ENCODE measurements at places on chromosomes 11 and 22.

- DNase-seq, result no peak
These were observed 82.0 kb upstream of the ARHGAP32 start for GRCh38 chr11:129273944-129274711.

- no peak for DNase-seq
These were observed 209.0 kb downstream of the RAB38 start for GRCh38 chr11:87966216-87966615.

- DNase-seq, result no peak
These were observed 1.7 kb upstream of the EIF4ENIF1 start for GRCh38 chr22:31491218-31491962.

- no peak for DNase-seq
These were observed 6.5 kb downstream of the ANKRD42 start for GRCh38 chr11:83200035-83200434.

DNA sequence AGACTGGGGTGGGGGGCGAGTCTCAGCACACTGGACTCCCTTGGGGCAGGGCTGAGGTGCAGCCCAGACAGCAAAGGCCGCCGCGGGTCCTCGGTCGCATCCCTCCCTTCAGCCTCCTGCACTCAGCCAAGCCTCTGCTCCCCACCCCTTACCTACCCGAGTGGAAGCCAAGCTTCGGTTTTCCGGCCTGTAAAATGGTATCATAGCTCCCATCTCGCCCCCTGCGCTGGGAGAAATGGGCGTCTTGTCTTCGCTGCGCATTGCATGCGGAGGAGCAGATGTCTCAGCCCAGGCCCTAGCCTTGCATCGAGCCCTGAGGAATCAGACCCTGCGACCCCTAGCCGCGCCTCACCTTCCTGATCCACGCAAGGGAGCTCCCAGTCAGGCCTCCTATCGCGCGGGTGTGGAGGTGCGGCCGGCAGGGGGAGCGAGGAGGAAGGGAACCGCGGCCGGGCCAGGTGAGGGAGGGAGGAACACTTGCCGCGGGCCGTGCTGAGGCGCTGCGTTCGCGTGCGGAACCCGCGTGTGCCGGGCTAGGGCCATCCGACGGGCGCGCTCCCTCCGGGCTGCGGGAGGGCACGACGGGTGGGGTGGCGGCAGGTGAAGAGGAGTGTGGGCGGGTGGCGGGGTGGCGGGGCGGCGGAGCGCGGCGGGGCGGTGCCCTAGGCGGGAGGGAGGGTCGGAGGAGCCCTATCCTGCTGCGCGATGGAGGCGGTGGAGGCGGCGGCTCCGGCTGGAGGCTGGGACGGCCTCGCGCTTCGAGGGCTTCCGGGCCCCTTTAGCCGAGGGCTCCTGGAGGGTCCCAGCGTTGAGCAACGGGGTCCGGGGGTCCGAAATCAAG is 4.1 kb upstream of the TBX1 start:
- DNase-seq, result peak; percentile 49

DNA sequence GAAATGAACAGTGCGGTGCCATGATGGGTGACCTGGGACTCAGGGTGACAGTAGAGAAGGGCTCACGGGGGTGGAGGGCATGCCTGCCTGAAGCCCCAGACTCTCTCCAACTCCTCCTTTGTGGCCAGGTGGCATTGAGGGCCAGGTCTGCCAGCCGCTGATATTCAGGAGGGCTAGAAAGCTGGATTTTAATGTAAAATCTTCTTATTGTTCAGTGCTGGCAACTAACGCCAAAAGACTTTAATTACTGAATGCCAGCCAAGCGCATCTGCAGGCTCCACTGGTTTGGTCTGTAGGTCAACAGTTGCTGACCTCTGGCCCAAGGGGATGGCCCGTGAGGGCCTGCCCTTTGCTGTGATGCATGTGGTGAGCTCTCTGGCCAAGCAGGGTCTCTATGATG is 10.3 kb downstream of the MRGPRG start:
- no peak for DNase-seq

DNA sequence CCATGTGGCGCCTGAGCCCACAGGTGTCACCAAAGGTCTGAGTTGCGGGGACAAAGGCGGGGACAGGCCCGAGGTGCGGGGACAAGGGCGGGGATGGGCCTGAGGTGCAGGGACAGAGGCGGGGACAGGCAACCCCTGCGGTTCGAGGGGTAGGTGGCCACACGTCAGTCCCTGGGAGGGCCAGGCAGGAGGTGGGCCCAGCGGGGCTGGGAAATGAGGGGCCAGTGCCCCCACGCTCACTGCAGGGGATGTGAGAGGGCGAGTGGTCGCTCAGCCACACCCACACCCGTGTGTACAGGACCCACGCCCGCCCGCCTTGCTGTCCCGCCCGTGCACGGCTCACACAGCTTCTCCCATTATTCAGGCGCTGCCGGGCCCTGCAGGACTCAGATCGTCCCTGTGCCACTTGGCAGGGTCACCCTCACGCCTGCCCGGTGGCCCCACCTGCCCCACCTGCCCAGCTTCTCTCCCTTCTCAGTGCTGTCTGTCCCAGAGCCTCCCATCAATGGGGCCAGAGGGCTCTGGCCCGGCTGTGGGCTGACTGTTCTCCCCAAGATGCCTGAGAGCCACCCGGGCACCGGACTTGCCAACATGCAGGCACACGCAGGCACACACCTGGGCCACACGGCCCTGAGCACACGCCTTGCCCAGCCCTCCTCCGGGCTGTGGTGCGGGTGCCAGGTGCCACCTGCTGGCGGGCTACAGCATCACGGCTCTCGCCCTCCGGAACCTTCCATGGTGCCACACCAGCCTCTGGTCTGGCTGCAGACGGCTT is 14.2 kb upstream of the MUC6 start:
- DNase-seq, result peak; percentile 82

DNA sequence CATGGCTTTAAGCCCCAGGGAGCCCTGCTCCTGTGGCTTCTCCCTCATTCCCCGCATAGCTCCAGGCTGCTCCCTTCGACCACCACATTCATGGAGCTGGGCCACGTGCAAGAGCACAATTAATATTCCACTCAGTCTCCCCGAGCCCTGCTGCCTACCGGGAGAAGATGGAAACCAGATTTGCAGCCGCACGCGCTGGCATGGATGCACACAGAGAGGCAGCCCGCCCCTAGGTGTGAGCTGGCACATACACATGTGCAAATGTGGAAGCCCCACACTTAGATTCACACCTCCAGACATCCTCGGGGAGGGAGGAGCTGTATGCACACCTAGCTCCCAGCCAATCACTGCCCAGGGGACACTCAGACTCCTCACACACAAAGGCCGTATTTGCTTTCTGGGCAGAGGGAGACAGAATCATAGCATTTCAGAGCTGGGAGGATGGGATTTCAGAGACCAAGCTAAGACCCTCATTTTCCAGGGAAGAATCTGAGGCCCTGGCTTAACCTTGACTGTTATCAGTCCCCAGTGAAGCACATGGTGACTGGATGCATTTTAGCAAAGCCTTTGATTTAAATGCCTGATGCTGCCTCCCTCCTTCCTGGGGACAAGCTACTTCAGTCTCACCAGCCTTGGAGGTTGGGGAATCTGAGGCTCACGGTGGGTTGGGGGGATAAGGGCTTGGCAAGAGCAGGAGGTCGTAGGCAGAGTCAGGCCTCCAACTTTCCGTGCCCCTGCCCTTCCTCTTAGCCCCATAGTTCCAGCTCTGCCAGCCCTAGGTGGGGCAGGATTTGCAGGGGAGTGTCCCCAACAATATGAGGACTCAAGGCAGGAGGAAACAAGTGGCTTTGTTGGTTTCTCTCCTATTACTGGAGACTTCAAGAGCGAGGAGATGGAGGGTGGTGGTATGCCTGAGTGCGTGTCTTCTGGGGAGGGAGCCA is 5.3 kb upstream of the CREB3L1 start:
- DNase-seq, result no peak

DNA sequence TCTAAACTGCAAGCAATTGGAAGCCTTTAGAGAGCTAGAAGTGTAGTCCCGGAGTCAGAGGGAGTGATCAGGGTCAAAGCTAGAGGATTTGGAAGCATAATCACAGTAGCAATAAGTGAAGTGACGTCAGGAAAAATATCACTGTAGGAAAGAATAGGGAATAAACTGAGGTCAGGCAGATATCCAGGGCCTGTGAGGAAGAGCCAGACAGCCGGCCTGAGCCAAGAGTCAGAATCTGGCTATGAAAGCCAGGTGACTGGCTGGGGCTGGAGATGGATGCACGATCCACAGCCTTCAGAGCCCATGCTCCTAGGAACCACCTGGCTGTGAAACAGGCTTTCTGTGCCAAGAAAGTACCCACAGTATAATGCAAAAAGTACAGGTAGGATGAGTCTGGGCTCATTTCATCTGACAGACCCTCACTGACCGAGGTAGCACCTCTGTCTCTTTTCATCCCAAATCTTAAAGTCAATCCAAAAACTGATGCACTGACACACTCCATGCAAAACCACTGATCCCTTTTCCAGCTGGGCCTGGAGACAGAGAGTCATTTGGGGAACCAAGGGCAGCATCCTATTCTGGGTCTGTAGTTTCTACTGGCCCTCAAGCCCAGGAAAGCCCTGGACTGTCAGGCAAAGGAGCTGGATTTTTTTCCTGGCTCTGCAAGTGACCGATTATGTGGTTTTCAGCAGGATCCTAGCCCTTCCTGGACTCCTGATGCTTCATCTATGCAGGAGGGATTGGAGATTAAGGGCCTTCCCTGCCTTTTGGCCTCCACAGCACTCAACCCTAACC is 21.3 kb downstream of the TRIM66 start:
- no peak for DNase-seq

- DNase-seq, result no peak
These were observed 651 bp upstream of the FAM83F start for GRCh38 chr22:39994041-39994565.

Data from NAMALWA (cell line).